CD8-positive, alpha-beta memory T cell (primary cell): ENCODE measurements at places on chromosomes 2 and 18. TPM values are rescaled to one million over a fixed set of nuclear protein-coding genes. Genes with fewer than 3 reads are reported as not detected.

DNA sequence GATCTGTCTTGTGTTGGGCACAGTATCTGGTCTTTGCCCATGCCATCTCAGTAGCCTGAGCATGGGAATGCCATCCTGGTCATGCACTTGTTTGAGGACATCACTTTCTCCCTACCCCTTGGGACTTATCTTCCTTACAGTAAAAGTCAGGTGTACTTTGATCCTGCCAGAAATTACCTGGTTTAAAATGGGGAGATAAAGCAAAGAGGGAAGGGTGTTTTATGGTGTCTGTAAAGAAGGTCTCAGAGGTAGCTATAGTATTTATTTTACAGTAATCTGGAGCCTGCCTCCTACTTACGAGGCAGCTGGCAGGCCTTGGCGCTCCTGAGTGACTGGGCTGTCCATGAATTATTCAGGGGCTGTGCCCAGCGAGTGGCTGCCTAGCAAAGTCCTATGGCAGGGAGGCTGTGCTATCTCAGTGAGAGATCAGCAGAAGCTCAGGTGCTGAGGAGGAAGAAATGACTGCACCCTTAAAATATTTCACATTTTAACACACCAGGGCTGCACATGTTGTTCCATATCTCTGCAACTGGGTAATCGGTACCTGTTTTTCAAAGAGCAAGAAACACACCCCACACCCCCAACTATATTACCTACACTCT is 93.9 kb downstream of the SPTBN1 start:
- DNase-seq = no peak

DNA sequence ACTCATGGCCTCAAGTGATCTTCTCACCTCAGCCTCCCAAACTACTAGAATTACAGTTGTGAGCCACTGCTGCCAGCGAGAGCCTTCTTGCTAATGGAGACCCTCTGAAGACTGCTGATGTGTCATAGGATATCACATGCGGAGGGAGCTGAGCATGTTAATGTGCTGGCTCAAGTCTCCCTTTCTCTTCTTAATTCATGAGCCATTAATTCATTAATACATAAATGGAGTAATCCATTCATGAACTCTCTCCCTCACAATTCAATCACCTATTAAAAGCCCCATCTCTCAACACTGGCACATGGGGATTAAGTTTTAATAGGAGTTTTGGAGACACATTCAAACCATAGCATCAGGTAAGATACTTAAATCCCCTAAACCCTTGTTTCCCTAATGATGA is 54.8 kb downstream of the SYT4 start:
- no peak for DNase-seq

- no peak for DNase-seq
Observed at GRCh38 chr18:59385191-59385590, 26.1 kb upstream of the LMAN1 start.

Gene IL36B
- total RNA-seq = not detected

- no peak for DNase-seq
Observed at GRCh38 chr18:43141208-43141607, 25.7 kb upstream of the RIT2 start.

DNA sequence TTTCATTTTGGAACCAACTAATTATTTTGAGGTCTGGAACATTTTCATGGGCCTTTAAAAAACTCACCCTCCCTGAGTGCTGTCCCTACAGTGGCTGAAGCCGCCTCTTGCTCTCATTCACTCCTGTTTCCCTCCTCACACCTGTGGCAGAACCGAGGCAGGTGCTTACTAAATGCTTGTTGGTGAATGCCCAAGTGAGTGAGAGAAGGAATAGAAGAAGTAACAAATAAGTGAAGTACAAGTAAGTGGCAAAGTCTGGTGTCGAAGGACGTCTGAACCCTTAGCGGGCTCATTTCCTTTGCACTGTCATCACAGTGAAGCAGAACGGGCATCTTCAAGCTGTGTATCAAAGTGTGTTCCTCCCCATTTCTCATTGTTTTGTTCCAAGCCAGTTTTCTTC is 135.2 kb downstream of the RHBDD1 start:
- DNase-seq = no peak

DNA sequence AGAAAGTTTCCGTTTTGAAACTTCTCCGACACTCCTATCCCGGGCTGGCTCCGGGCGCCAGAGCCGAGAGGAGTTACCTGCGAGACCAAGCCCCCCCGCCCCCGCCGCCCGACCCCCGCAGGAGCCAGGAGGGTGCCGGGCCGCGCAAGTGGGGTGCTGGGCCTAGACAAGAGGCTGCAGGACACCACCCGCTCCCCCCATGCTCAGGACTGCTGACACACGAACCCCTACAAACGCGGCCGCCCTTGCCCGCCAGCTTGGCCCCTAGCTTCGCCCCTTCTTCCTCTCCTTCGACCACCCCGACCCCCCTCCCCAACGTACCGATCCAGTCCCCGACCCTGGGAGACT is 497 bp downstream of the PLA2R1 start:
- no peak for DNase-seq

DNA sequence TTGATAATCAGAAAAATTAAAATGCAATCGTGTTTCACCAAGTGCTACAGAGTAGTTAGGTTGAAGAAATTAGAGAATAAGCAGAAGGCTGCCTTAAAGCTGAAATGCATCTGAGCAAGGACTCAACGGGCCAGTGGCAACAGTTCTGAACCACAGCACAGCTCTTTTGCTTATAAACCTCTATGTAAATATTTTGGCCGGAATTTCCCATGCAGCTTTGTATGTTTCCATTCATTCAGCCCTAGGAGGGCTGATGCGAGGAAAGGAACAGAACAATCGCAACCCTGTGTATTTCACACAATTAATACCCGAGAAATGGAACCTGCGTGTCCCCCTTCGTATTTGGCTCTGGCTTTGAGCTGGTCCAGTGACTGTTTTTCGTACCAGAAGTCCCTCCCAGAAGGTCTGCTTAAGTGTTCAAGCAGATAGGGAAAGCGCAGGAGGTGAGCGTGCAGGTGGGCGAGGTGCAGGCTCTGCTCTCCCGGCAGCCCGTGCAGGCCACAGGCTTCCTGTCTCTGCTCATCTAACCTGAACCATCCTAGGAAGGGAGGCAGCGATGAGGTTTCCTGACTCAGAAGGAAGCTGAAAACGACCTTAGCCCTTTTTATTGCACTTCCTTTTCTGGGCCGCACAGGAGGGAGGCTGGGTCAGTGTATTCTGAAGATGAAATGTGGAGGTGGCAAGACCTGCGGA is 67.3 kb downstream of the ASB1 start:
- DNase-seq = no peak

DNA sequence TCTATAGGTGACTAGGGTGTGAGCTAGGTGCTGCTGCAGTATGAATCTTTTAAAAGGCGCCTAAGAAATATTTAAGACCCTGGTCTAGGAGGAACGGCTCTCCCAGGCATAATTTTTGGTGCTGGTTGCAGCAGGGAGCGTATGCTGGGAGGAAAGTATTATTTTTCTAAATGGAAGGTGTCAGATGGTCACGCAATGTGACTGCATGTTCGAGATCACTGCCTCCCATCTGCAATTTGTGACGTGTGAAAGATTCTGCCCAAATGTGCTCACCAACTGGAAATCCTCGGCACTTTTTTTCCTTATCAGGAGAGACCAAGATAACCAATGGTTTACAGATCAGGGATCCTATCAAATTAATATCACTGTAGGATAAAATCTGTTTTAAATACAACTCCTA is 95.6 kb upstream of the KLHL14 start:
- DNase-seq = no peak

- DNase-seq = no peak
Observed at GRCh38 chr18:77361382-77361781, 111.7 kb downstream of the GALR1 start.

DNA sequence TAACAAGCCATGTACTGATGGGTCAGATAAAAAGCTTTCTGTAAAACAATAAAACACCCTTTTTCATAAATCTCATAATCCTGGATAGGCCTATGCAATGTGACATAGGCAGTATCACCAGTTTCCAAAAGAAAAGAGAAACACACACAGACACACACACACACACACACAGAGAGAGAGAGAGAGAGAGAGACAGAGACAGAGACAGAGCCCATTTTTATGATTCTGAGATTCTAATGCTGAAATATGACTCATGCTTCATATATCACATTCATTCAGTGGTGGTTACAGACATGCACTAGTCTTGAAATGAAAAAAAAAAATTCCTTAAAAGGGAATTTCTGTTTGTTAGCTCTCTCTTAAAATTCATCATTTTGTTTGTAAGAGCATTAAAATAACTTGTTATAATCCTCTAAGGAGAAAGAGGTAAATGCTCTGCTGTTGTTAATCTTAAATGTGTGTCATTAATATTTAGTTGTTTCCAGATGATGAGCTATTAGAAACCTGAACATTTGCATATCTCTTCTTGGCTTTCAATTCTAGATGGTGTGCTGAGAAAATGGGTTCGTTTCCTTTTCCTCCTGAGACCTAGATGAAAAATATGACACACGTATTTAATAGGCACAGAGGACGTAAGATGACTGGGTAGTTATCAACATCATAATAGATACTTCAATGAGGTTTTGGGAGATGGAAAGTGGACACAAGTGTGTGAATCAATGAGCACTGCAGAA is 1598.7 kb upstream of the ACVR2A start:
- DNase-seq = no peak

DNA sequence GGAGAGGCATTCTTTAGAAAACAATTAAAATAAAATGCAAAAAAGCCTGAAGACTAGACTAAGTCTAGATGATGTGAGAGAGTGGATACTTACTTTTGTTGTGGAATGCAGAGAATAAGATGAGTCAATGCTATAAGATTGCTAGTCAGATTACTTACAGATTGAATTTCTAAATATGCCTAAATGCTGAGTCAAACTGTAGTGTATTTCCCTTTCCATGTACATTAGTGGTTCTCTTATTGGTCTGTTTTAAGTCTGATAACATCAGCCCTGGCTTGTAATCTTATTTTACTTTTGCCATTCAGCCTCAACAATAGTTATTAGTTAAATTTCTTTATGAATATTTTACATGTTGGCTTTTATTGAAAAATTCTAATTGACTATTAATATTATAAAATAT is 702.7 kb downstream of the SOCS6 start:
- DNase-seq = no peak

Gene ANKRD62
- not detected for total RNA-seq

DNA sequence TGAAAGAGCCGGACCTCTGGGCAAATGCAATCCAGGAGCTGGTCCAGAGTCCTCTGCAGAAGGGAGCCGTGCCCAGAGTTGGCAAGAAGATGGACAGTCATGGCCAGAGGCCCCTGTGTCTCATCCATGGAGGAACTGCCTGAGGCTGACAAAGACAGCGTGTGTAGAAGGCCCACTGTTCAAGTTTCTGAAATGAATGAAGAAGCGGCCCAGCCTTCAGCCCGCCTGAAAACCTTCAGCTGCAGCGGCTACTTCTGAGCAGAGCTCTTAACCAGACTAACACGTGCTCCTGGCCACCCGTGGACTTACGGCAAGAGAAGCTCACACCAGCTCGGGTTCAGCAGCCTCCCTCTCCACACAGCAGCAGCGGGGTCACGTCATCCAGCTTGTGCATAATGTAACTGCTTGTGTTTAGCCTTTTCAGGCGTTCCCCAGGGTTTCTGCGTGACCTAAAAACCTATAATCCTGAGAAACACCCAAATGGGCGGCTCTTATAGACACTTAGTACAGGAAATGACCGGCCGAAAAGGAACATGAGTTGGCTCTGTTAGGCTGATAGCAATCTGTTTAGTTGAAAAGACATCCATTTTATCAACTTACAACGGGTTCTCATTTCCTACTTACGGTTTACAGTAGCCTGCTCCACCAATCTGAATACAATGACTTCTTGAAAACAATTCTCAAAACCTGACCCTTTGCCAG is at the start of gene FAM124B:
FAM124B (minus strand) TSS at position 467 of the 702 bp plus-strand sequence; CDS start at position 128, 339 bp downstream.
- DNase-seq = no peak
